Activated CD4-positive, alpha-beta T cell treated with anti-CD3 and anti-CD28 coated beads, Interleukin-2, amount 10 ng/mL, durations not matched to agents 7 days and 5 days (primary cell): ENCODE measurements at places on chromosomes 4 and X. TPM values are rescaled to one million over a fixed set of nuclear protein-coding genes. Genes with fewer than 3 reads are reported as not detected.

Gene TMEM154
- total RNA-seq: 28.4 TPM

Gene PNMA5
- 0.06 TPM for total RNA-seq

Gene HSFX2
- total RNA-seq: not detected

GRCh38 chrX:42090395-42090794 is 167.0 kb upstream of the CASK start:
- H3K4me1 ChIP-seq: peaks cover 10% of the 10 kb centered on the region
- H3K27me3 ChIP-seq: no peaks in the 10 kb centered on the region
- no peak overlapping the region for H3K27ac ChIP-seq
- H3K36me3 ChIP-seq: no peaks in the 10 kb centered on the region

DNA sequence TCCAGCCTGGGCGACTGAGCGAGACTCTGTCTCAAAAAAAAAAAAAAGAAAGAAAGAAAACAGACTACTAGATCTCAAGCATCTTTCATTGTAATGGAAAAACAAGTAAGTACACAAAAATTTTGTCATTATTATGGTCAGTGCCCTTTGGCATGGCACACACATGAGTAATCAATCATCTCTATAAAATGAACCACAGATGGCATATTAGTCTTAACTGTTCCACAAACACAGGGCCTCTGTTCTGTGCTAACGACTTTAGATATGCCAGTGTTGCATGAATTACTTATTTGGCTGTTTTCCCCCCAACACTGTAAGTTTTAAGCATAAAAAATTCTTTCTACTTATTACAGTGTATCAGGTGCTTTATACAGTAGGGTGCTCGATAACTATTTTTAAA is 90.4 kb downstream of the COX7B2 start:
- H3K36me3 ChIP-seq: no peaks in the 10 kb centered on the region
- H3K27ac ChIP-seq: no peak overlapping the region
- no peaks in the 10 kb centered on the region for H3K27me3 ChIP-seq
- no peak for DNase-seq
- H3K4me1 ChIP-seq: no peaks in the 10 kb centered on the region

GRCh38 chrX:71106427-71106826 is at the start of gene CXorf65:
CXorf65 (minus strand) TSS chrX:71106740; CDS start chrX:71106556, 184 bp downstream.
- H3K27me3 ChIP-seq: no peaks in the 10 kb centered on the region
- H3K4me3 ChIP-seq: peak within 1 kb of the TSS; percentile 98
- peak within 1 kb of the TSS; percentile 99 for H3K27ac ChIP-seq
- H3K36me3 ChIP-seq: peaks cover 70% of the 10 kb centered on the region
- H3K4me1 ChIP-seq: peaks cover 59% of the 10 kb centered on the region

GRCh38 chr4:2182994-2183393 is 58.9 kb downstream of the HAUS3 start:
- peaks cover 16% of the 10 kb centered on the region for H3K36me3 ChIP-seq
- H3K4me3 ChIP-seq: no peak overlapping the region
- H3K4me1 ChIP-seq: no peaks in the 10 kb centered on the region
- no peak for DNase-seq
- no peaks in the 10 kb centered on the region for H3K27me3 ChIP-seq

DNA sequence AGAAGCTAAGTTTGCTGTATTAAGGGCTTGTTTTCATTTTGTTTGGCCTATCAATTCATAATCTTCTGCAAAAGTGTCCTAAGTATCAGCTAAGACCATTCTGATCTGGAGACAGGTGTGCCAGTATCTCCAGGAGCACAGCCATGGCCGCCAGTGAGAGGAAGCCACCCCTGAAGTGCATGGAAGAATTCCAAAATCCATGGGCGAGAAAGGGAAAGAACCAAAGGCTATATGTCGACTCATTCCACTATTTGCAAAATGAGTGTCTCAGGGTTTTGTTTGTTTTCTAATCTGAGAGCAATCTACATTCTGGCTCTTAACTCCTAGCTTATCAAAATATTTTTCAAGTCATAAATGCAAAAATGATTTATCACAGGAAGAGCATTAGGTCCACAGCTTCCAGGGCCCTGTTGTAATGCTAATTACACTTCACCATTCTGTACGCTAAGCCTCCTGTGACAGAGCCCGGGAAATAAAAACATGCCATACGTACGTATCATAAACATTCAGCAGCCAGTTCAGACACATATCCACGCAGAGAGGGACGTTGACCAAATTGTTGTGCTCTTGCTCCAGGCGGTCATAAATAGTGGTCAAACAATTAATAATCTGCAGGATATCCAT is 137.3 kb upstream of the FTHL17 start:
- H3K27ac ChIP-seq: no peak overlapping the region
- H3K27me3 ChIP-seq: no peaks in the 10 kb centered on the region
- no peaks in the 10 kb centered on the region for H3K36me3 ChIP-seq
- H3K4me3 ChIP-seq: no peak overlapping the region
- DNase-seq: no peak

GRCh38 chr4:85489273-85489981 is 14.5 kb downstream of the ARHGAP24 start:
- H3K36me3 ChIP-seq: no peaks in the 10 kb centered on the region
- no peak overlapping the region for H3K4me3 ChIP-seq
- no peak overlapping the region for H3K27ac ChIP-seq
- no peaks in the 10 kb centered on the region for H3K27me3 ChIP-seq

- H3K27ac ChIP-seq: no peak overlapping the region
- no peaks in the 10 kb centered on the region for H3K36me3 ChIP-seq
- H3K27me3 ChIP-seq: no peaks in the 10 kb centered on the region
Measured at GRCh38 chr4:127214016-127214415, 418.7 kb upstream of the INTU start.
